Nephron progenitor cell (in vitro differentiated cells): ENCODE measurements at places on chromosomes 1 and 21.
A peak's percentile ranks its signal among the peaks of the same experiment; 100 is the strongest.

- DNase-seq = no peak
These were observed 42.9 kb downstream of the INKA2 start for GRCh38 chr1:111696330-111696729.

DNA sequence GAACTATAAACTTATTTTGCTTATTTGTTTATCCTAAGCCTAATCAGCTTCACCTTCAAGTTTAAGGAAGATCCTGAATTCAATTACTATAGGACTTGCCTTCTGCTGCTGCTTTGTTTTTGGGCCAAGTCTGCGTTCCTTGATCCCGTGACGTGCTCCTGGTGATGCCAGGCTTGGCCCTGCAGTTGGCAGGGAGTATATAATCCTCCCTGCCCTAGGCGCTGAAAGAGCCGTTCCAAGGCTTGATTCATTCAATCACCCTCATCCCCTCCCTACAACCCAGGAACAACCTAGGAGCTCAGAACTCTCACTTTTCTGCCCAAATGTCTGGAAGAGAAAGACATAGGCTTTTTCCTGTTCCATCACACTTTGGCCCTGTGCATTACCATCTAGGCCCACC, 12.4 kb upstream of the LRRN2 start:
- no peak for DNase-seq

DNA sequence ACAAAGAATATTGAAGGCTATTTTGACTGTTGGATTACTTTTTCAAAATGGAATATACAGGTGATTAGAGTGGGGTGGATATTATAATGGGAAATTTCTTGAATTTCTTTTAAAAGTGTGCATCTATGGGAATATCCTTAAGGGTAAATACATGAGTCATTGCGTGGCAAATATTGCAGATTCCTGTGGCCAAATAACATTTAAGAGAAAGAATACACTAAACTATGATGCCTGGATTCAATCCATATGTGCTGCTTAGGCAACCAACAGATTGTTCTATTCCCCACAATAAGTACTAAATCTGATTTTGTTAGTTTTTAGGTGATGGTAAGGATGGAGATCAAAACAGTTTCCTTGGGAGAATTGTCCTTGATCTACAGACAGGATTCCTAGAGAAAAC, 119.5 kb downstream of the HMCN1 start:
- DNase-seq = no peak

GRCh38 chr1:11838349-11839272, 9.0 kb downstream of the NPPA start:
- DNase-seq = peak; percentile 81

DNA sequence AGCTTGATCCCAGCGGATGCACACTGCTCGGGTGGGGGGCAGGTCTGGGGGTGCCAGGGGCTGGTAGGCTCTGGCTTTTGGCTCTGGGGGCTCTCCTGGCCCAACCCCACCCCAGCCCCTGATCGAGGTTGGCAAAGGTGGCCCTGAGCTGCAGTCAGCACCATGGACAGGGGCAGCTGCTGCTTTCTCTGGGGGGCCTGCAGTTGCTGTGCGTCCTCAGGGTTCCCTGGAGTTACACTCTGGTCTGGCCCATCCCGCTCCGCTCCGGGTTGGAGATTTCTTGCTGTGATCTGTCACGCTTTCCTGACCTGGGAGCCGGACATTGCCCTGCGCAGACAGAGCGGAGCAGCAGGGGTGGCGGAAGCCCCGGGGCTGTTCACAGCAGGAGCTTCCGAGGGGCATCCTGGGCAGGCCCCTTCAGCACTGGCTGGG, 8.0 kb upstream of the PLCH2 start:
- peak; percentile 94 for DNase-seq

DNA sequence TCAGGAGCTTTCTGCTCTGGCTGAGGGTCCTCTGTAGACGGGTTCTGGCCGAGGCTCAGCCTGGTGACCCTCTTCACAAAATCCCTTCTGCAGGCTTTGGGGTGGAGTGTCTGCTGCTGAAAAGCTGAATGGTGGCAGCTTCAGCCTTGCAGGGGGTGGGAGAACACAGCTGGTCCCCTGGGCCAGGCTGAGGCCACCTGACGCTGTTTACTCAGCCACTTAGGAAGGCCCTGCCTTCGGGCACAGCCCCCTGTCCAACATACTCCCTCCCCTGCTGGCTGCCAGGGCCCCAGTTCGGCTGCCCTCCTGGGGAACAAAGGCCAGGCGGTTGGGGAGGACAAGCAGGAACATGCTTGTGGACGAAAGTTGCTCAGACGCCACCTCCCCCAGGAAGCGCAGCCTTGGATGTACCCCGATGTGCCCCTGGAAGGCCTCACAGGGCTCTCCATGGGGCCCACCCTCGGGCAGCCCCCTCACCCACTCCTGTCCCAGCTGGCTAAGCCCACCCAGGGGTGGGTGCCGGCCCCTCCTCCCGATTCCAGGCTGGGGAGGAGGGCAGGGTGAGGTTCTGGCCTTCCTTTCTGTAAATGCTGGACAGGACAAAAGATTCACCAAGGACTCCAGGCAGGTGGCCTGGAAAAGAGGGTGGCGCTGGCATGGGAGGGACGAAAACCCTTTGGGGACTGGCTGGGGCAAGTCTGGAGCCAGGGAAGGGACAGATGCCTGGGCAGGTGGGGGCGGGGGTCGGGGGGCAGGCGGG, at the start of gene ANKRD65:
ANKRD65 (minus strand) TSS at position 130 of the 760 bp plus-strand sequence. CDS start 271 bp downstream, outside the sequence.
- DNase-seq = no peak

DNA sequence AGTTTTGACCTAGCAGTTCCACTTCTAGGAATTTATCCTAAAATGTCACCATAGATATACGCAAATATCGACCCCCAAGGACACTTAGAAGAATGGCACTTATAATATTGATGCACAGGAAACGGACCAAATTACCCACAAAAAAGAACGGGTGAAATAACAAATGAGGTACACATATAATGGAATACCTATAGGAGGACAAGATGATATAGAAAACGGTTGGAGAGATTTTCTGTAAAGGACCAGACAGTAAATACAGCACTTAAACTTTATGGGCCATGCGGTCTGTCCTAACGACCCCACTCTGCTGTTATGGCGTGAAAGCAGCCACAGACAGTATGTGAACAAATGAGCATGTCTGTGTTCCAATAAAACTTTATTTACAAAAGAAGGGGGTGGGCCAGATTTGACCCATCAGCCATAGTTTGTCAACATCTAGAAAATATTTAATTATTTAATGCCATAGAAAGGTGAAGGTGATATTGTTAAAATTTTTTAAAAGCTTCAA, 2.4 kb downstream of the TMPRSS3 start:
- DNase-seq = no peak

GRCh38 chr1:231091831-231092301, 51.8 kb upstream of the FAM89A start:
- peak; percentile 42 for DNase-seq

- no peak for DNase-seq
These were observed 85.4 kb upstream of the ACTRT2 start for GRCh38 chr1:2935751-2936390.

- no peak for DNase-seq
These were observed 105.6 kb upstream of the GCLM start for GRCh38 chr1:94014635-94015488.

DNA sequence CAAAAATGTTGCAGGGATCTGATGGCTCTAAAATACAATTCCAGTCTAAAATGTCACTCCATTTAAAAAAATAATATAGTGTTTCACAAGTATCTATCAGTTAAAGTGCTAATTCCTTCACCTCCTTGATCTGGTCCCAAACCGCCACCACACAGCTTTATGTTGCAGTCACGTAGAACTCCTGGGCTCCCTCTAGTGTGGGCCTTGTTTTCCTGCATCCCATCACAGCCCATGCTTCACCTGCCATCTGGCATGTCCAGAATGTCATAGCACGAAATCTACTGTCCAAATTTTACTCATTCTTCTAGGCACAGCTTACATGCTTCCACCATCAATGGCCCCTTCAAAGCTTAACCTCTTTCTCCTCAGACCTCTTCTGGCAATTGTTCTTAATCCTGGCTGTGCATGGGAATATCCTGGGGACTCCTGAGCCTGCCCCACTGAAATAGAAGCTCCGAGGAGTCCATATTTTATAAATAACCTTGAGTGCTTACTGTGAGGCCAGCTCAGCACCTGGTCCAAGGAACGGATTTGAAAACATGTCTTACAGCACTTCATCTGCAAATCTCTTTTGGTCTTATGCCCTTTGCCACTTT, 15.5 kb downstream of the FYB2 start:
- DNase-seq = peak; percentile 59

DNA sequence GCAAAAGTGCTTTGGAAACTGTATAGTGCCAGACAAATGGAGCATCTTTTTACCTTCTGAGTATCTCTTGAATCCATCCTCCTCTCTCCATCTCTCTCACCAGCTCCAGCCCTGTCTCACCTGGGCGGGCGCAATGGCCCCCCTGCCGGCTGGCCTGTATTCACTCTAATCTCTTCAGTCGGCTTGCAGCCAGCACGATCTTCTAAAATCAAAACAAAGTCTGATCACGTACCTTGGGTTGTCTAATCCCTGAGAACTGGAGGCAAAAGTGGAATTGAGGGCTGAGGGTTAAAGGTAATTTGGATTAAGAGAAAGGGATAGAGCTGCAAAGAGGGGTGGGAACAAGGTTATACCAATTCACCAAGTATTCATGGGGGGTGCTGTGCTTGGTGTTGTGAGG, 46.0 kb upstream of the LRRN2 start:
- no peak for DNase-seq

DNA sequence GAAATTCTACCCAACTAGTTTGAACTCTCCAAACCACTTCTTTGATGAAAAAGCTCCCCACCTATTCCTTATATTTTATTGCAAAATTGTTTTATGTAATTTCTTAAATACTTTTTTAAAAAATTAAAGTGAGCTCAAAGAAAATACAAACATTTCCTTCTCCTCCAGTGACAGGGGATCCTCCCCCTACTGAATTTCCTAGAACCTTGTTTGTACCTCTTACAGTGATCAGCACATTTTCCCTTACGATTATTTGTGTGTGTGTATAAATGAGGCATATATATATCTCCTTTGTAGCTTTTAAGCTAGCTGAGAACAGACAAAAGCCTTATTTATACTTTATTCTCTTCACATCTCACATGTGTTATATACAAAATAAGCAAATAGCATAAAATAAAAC, 44.4 kb downstream of the VAV3 start:
- DNase-seq = no peak

DNA sequence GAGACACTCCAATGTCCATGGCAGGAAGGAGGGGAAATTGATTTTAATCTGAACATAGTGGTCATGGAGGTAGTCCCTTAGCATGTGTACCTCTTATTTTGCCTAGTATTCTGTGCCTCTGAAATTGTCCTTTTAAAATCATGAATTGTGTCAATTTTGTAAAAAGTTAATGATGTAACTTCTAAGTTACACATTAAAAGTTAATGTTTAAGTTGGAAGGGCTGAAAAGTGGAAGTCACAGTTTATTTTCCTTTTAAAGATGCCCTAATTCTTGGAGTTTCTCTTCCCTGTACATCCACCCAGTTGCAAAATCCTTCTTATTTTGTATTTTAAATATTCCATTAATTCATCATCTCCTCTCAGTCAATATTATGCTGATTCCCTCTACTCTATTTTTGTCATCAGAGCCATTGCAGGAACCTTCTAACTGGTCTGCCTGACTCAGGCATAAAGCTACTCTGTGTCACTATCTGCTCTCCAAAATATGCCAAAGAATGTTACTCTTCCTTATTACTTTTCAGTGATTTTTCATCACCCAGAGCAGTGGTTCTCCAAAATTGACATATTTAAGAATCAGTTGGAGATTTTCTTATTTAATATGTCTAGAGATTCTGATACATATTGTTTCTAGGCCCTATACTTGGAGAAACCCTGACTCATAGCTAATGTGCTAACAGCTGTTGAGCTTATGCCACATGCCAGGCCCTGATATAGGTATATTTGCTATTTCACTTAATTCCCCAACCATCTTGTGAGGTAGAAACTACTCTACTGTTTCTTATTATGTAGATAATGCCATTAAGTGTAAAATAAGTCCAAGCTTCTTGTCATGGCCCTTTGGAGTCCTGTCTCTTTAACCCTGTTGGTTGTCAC, 5.1 kb downstream of the HOOK1 start:
- DNase-seq = no peak

GRCh38 chr1:218166268-218166945, 118.7 kb upstream of the RRP15 start:
- DNase-seq = no peak

- peak; percentile 30 for DNase-seq
These were observed 37.8 kb downstream of the XCL1 start for GRCh38 chr1:168614235-168614634.

- DNase-seq = no peak
These were observed 340.0 kb upstream of the DPYD start for GRCh38 chr1:98260839-98261238.

DNA sequence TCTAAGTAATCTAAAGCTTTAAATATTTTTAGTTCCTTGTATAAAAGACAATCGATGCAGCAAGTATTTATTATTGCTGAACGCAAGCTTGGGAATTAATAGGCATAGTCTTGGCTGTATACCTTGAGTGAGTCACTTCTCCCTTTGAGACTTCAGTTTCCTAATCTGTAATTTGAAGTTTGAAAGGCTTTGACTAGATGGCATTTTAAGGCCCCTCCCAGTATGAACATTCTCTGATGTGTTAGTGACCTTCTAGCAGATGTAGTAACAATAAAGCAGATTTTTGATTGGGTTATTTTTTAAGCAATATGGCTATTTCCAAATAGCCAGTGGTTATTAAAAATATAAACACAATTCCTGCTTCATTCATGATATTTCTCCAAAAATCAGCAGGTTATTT, 58.2 kb downstream of the DUSP10 start:
- no peak for DNase-seq

- no peak for DNase-seq
These were observed 67.5 kb upstream of the RGS7 start for GRCh38 chr1:241424480-241424971.

DNA sequence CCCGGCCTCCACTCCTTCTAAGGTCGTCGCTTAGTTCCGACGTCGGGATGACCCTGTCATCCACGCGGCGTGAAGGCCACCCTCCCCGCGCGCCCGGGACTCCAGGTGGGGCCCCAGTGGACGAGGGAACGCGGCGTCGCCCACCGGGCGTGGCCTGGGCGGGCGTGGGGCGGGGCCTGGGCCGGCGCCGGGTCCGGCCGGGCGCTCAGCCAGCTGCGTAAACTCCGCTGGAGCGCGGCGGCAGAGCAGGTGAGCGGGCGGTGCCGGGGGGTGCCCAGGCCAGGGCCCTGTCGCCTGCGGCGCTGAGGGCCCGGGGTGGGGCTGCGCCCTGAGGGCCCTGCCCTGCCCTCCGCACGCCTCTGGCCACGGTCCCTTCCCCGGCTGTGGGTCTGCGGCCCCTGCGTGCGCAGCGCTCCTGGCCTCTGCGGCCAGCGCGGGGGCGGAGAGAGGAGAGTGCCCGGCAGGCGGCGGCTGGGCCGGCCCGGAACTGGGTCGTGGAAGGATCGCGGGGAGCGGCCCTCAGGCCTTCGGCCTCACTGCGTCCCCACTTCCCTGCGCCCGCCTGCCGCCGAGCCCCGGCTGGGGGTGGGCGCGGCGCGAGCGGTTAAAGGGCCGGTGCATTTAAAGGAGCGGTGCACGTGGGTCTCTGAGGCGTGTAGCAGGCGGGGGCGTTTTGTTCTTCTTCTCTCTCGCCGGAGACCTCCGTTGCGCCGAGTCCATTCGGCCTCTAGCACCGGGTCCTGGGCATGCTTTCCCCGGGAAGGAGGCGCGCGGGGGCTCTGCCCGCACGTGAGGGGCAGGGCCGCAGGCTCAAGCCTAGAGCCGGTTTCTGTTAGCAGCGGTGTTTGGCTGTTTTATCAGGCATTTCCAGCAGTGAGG, at the start of gene PSEN2:
PSEN2 (plus strand) TSS at position 216 of the 879 bp plus-strand sequence. CDS start 11,292 bp downstream, outside the sequence.
- DNase-seq = peak; percentile 78

- DNase-seq = no peak
These were observed 44.5 kb downstream of the KIAA0040 start for GRCh38 chr1:175148068-175148467.
